ENCODE measurements at places on chromosomes 16 and 17. TPM values are rescaled to one million over a fixed set of nuclear protein-coding genes. Genes with fewer than 3 reads are reported as not detected.

CACNA1G gene
- 6.6 TPM for total RNA-seq

DNA sequence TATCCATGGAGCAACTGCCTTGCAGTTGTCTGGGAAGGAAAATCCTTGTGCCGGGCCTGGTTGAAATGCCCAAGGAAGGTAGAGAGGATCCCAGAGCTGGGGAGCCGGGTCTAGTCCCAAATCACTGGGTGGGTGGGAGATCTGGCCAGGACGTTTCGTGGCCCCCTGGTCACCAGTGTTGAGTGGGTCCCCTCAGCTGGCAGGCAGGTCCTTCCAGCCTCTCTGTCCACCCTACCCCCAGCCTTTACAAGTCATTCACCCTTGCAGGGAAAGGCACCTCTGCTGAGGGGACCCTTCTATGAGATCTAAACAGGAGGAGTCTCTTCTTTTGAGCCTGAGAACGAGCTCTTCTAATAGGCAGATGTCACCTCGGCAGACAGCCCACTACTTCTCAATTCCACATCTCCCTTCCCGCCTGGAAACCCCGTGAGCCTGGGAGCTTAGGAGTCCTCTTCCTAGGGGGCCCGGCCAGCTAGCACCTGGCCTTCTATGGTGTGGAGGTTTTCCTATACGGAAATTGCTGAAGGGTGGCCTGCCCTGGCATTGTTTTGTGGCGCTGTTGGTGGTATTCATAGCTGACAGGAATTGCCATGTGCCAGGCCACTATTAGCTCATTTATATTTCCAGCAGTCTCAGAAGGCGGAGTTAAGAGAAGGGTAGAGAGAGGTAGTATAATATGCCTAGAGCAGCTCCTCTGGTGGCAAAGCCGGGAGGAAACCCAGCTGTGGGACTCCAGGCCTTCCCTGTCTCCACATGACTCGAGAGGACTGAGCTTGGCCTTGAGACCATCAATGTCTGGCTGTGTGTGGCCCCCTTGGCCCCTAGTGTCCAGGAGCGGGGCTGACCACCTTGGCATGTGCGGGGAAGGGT is 13.3 kb downstream of the MPRIP start:
- DNase-seq: no peak

GRCh38 chr16:66689282-66689681 is 7.3 kb downstream of the CMTM4 start:
- no peak for DNase-seq

DNA sequence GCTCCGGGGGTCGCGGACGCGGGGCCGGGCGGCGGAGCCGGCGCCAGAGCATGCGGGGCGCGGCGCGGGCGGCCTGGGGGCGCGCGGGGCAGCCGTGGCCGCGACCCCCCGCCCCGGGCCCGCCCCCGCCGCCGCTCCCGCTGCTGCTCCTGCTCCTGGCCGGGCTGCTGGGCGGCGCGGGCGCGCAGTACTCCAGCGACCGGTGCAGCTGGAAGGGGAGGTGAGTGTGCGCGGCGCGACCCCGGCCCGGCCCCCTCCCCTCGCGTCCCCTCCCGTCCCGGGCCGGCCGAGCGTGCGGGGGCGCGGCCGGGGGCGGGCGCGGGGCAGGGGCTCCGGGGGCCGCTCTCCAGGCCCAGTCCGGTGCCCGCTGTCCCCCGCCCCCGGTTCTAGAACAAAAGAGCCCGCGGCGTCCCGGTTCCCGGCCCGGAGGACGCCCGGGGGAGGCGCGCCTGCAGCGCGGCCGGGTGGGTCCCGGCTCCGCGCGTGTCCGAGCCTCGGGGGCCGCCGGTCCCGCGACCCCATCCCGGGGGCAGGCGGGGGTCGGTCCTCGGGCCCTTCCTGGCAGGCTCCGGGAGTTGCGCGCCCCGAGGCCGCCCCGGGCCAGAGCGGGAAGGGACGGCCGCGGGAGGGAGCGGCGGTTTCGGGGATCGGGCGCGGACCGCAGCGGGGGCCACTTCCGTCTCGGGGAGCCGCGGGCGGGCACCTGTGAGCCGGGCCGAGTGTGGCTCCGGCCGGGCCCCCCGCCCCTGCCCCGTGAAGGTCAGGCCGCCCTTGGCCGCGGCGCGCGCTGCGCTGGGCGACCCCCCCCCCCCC is 563 bp downstream of the METRNL start:
- DNase-seq: no peak

DNA sequence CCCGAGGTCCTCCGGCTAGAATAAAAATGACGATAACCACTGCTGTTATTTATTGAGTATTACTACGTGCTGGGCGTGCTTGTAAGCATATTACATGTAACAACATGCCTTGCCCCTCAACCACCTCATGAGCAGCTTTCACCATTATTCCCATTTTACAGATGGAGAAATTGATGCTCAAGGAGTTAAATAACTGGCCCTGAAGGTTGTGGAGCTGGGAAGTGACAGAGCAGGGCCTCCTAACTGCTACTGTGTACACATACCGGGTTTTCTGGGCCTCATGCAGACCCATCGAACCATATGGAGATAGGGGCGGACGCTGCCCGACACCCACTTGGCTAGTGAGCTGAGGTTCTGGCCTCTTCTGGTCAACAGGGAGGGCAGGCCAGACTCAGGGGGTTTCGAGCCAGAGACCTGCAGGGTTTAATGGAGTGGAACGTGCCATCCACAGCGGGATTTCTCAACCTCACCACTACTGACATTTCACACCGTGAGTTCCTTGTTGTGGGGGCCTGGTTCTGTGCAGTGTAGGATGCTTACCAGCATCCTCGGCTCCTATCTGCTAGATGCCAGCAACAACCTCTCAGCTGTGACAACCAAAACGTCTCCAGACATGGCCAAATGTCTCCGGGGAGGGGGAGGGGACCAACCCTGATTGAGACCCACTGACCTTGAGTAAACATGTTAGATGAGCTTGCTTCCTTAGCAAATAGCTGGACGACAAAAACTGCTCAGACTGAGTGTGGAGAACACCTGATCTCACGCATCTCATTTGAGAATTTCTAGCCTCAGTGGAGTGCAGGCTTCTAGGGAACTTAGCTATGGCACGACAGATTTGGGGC is 432.0 kb downstream of the SLC39A11 start:
- DNase-seq: no peak

- no peak for DNase-seq
Observed at GRCh38 chr17:60887614-60888028, 210.0 kb downstream of the BCAS3 start.

DNA sequence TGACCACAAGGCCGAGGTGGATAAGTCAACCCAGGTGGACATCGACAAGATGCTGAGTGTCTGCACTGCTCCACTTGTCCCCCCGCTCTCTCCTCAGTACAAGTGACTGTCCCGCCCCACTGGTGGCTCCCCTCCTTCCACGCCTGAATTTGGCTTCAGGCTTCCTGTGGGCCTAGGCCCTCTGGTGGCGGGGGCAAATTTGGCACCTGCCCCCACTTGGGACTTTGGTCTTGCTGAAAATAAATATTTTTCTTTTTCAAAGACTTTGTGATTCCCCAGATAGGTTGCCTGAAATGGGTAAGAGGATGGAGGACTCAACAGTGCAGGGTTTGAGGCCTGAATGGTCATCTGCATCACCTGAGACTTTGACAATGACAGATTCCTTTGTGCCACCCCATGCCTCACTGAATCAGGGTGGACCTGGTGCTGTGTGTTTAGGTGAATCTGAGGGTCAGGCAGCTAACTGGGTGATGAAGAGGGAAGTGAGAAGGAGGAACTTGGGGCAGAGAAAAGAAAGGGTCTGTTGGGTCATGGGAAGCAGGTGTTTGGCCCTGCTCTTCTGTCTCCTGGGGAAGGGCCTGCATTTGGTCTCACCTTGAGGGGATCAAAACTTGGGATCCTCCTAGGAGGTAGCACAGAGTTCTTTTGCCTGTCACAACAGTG is 2.0 kb downstream of the C16orf86 start:
- DNase-seq: no peak
